ENCODE measurements at places on chromosomes 13 and 19.

- DNase-seq = no peak
These were observed 21.9 kb upstream of the TCF3 start for GRCh38 chr19:1674293-1674679.

- DNase-seq = no peak
These were observed 22.5 kb downstream of the LGALS16 start for GRCh38 chr19:39677961-39678889.

GRCh38 chr13:90320664-90321063 lies 1026.8 kb upstream of the MIR17HG start:
- DNase-seq = no peak

DNA sequence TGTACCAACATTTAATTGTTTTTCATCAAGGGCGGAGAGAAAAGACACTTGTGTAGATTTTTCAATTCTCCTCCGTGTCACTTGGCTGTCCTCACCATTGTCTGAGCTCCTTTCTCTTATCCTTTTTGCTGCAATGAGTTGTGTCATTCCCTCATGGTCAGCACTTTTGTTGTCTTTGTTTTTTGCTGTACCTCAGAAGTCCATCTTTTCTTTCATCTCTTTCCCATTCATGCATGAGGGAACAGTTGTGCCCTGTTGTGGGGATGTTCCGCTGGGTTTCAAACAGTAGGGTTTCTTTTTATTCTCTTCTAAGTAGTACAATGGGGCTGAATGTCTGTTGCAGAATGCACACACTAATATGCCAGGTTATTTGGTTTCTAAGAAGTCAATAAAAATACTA lies 222.6 kb downstream of the TM9SF2 start:
- DNase-seq = no peak

DNA sequence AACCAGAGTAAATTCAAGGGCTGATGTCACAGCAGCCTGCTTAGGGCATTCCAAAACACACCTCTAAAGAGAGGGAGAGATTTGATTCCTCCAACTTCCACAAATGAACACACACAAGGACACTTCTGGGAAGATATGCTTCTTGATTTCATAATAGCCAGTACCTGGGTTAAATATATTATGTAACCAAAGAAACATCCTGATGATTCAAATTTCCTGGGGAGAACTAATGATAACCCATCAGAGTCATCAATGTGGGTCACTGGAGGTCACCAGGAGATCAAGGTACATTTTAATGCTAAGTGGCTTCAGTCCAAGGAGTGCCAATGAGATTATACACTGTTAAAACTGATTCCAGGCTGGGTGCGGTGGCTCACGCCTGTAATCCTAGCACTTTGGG lies 54.0 kb upstream of the DOCK9 start:
- DNase-seq = no peak

DNA sequence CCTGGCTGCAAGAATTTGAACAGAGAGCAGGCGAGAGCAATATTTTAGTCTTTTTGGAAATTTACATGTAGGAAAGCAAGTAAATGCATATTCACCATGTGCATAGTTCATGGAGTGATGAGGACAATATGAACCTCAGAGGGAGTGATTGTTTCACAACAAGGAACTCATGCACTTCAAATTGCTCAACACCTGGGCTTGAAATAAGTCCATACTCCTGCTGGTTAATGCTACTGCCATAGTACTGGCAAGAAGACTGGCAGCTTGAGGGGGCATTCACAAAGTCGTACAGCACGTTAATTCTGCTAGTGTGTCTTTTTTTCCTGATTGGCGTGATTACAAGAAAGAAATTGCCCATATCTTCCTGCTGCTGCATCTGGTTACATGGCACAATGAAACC lies 267.6 kb downstream of the PCDH17 start:
- no peak for DNase-seq

DNA sequence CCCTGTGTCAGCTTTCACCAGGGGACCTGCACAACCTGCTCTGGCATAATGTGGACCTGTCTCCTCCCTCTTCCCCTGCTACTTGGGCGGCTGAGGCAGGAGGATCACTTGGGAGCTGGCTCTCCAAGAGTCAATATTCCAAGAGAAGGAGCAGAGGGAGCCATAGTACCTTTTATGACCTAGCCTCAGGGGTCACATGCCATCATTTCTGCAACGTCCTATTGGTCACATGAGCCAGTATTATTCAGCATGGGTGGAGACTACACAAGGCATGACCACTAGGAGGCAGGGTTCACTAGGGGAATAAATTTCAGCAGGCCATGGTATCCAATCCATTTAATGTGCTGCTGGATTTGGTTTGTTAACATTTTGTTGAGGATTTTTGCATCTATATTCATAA lies 12.0 kb upstream of the SHFL start:
- DNase-seq = no peak

DNA sequence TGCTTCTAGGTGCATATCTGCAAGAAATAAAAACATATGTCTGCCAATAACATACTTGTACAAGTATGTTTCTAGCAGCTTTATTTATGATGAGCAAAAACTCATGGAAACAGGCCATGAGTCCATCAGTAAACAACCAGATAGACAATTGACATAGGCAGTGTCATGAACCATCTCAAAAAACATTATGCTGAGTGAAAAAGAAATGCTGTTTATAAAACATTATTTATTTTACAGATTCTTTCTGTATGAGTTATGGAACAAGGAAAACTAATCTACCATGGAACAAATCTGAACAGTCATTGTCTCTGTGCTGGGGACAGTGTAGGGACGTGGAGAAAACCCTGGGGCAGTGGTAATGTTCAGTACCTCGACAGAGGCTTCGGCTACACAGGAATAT lies 283.9 kb downstream of the UQCRFS1 start:
- no peak for DNase-seq

- no peak for DNase-seq
These were observed 22.6 kb upstream of the SLAIN1 start for GRCh38 chr13:77674852-77675251.

DNA sequence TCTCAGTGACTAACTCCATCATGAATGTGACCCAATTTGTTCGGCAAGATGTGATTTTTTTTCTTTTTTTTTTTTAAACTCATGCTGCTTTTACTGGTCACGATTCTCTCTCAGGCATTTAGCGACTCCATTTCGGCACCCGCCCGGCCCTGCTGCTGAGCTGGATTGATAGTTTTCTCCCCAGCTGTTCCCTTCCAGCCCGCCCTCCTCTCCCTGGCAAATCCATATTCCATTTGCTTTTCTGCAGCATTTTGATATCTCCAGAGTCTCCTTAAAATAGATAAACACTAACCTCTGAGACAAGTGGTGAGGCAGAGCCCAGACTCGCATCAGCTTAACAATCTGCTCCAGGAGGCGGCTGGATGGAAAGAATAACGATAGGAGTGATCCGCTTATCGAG lies 55.5 kb upstream of the KATNAL1 start:
- no peak for DNase-seq

DNA sequence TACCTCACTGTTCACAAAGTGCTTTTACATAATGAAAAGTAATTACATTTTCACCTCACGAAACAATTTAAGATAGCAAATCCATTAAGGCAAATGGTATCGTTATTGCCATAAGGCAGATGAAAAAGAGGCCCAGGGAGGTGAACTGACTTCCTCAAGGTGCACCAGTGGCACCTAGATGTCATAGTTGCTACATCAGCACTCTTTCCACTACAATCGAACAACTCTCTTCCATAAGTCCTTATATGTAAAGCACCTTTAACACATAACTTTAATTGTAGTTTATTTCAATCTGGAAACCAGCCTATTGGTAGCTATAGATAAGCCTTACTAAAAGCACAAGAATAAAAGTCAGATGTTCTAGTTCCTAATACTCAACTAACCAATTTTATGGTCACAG lies 35.1 kb downstream of the XPO4 start:
- DNase-seq = no peak

GRCh38 chr19:6066661-6067646 lies 43.3 kb downstream of the RFX2 start:
- DNase-seq = no peak

DNA sequence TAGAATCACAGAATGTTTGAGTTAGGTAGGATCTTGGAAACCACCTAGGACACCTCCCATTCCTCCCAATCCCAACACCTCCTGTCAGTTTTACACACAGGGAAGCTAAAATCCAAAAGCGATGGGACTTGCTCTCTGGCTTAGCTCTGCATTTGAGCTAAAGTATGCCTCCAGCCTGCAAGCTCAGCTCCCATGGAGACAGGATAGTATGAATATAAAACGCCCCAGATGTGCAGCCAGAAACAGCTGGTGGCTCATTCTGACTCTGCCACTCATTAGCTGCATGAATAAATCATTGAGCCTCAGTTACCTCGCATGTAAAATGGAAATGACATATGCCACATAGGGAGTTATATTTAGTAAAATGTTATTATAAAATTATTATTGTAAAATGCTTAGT lies 336.0 kb downstream of the SUCLA2 start:
- DNase-seq = no peak

DNA sequence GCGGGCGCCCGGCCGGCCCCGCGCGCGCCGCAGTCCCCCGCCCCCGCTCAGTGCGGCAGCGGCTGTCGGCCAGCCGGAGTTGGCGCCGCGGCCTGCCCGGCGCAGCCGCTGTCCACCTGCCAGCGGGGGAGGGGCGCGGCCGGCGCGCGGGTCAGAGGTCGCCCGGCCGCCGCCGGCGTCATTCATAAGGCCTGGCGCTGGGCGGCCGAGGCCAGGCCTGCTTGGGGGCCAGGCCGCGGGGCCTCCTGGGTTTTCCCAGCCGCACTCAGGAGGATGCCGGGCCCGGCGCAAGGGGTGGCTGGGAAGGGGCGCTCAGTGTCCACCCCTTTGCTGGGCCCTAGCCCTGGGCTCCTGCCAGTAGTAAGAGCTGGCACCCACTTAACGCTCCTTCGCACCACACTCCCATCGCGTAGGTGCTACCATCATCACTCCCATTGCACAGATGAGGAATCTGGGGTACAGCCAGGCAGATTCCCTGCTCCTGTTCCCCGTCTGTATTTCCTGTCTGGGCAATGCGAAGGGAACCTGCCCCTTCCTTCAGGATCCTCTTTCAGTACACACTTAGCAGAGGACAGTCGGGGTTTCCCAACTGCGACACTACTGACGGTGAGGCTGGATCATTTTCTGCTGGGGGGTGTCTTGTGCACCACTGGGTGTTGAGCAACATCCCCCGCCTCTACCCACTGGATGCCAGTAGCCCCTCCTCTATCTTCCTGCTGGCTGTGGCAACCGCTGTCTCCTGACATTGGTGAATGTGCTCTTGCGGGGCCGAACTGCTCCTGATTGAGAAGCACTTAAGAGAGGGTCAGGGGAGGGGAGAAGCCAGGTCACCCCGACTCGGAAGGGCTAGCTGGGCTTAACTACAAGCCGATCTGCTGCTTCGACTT lies 846 bp upstream of the PRKACA start:
- DNase-seq = no peak

DNA sequence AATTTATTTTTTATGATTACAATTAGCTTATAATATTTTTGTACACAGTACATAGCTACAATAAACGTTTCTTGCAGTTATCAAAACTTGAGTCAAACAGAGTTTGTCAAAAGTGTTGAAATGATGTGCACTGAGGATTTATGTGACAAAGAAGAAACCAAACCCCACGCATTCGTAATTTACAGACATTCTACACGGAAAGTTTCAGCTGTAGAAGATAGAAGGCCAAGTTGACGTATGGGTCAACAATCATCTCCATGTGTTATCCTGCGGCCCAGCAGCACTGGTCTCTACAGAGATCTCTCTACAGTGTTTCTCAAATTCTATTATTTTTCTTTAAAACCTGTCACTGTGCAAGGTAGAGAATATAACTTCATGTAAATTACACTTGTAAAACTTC lies 1507.6 kb downstream of the PCDH9 start:
- DNase-seq = no peak

DNA sequence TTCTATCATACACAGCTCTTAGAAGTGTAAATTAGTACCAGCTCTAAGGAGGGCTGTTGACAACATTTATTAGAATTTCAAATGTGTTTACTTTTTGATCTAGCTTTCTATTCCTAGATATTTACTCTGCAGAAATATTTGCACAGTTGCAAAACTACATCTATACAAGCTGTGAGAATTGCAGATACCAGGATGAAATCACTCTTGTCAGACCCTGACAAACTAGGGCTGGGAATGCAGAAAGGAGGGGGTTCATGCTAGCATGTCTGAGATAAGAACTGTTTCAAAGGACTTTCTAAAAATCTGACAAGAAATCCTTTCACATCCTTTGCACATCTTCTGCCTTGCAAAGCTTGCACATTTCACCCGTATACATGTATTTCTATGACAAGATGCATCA lies 11.8 kb upstream of the PABPC3 start:
- no peak for DNase-seq

DNA sequence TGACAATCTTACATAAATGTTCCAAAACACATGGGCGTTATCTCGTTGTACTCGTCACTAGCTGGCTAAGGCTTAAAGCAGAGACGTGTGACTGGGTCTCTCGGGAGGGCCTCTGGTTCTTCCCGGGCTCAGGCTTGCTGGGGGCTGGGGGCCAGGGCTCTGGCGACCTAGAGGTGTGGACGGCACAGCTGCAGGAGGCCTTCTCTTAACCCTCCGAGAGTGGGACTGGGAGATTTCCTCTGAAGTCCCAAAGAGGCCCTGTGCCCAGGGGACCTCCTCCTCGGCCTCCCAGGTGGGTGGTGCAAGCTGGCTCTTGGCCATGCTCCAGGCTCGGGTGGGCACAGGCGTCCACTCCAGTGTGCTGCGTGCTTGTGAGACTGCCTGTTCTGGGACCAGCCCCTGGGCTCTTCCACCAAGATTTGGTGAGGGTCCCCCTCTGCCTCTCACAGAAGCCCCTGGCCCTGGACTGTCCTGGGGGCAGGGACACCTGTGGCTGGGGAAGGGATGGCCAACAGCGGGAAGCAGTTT lies 2.2 kb downstream of the CAPS start:
- no peak for DNase-seq

DNA sequence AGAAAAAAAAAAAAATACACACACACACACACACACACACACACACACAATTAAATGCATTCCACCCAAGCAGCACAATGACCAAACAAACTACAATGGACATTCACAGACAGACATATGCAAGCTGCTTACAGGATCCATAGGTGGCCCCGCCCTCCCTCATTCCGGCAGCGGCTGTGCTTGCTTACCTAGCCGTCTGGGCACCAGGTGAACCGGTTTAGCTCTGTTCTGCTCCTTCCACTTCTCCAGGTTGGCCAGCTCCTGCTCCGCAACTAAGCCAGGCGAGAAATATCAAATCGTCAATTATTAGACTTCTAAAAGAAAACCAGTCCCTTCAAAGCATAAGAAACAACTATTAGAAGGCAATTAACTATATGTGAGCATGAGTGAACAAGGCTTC lies 23.1 kb downstream of the EPSTI1 start:
- no peak for DNase-seq

DNA sequence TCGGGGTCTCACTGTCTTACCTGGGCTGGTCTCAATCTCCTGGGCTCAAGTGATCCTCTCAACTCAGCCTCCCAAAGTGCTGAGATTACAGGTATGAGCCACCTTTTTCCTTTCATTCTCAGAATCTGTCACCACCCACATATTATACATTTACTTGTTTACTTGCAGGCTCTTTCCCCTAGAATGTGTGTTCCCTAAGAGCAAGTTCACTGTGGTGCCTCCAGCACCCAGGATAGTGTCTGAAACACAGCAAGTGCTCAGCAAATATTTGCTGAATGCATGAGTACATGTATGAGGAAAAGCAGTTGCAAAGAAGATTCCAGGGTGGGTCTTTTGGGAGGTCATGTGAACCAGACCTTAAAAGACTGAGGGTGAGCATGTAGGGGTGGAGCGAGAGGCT lies 96.8 kb downstream of the RGCC start:
- no peak for DNase-seq
